ENCODE measurements at places on chromosomes 2 and 18. TPM values are rescaled to one million over a fixed set of nuclear protein-coding genes. Genes with fewer than 3 reads are reported as not detected.

Gene UPP2
- total RNA-seq = 1.7 TPM

GRCh38 chr2:182081602-182082260 lies 96.1 kb downstream of the PPP1R1C start:
- no peak for DNase-seq

DNA sequence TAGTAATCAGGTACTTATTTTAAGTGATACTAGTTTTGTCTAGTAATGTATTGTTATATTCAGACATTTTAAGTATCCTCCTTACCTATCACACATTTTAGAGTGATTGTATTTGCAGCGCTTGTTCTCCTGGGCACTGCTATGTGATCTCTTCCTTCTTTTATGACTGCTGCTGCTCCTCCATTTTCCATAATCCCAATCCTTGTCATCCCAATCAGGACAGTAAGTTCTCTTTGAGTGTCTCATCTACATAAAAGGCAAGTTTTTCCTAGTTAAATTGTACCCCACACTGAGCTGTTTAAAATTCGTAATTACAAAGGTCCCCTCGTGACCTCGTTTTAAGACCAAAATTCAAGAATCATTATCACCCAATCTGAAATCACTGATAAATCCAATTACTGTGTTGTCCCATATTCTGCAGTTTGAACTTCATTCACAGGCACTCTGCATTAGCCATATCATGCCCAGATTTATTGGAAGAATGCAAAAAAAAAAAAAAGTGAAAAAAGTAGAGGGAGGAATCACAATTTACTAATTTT lies 2.8 kb downstream of the CLK1 start:
- no peak for DNase-seq

GRCh38 chr18:31572368-31572767 lies 19.3 kb upstream of the TTR start:
- DNase-seq = no peak

DNA sequence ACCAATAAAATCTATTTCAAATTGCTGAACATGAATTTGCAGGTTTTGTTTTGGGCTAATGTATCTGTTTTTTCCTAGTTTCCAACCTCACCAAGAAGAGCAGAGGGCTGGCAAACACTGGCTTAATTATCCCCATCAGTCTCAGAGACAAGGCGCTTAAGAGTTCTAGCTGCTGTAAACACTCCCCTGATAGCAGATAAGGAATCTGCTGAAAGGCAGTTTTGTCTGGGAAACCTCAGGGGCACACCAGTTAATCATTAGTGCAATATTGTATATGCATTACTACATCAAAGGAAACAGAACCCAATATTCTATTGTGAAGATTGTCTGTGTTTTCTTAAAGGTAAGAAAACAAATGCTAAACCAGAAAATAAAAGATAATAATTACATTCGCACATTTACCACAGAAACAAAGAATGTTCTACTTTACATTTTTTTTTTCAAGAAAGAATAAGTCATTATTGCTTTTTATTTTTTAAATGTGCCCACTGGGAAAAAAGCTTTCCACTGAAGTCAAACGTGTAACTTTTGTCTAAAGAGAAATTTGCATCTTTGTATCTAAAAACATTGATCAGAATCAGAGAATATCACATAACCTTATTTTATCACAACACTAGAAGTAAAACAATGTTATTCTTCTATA lies 179.1 kb downstream of the ERBB4 start:
- no peak for DNase-seq

- no peak for DNase-seq
Observed at GRCh38 chr2:74239346-74239745, 40.9 kb downstream of the MTHFD2 start.

Gene IL1B
- total RNA-seq = 0.78 TPM

- no peak for DNase-seq
Observed at GRCh38 chr2:215841175-215841816, 172.1 kb downstream of the MREG start.

- DNase-seq = no peak
Observed at GRCh38 chr2:201483342-201483741, 31.8 kb downstream of the STRADB start.

Gene ST8SIA3
- total RNA-seq = 7.2 TPM

Gene NAT8
- total RNA-seq = not detected

Gene CNNM4
- total RNA-seq = 8.1 TPM

GRCh38 chr2:168819829-168820489 lies 17.5 kb downstream of the NOSTRIN start:
- DNase-seq = no peak

DNA sequence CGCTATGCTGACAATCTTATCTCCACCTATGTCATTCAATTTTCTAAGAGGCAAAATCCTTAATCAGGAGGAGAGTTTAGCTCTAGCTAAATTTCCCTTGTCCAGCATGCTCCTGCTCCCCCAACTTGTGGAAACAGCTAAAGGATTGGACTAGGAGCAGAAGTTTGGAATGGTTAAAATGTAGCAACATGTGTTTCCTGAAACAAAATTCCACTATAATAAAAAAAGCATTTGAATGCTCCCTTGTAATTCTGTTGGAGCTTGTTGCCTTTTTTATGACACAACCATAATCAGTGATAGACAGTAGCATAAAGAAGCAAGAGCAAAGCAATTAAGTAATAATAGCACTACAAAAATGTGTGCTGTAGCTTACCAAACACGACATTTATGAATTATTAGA lies 6.9 kb downstream of the ACTR3 start:
- no peak for DNase-seq

- DNase-seq = no peak
Observed at GRCh38 chr2:143029141-143029540, 100.1 kb upstream of the ARHGAP15 start.

Gene PCARE
- under 0.01 TPM for total RNA-seq

GRCh38 chr2:240344904-240345303 lies 90.6 kb upstream of the GPC1 start:
- no peak for DNase-seq

Gene ALPP
- total RNA-seq = not detected

Gene PSTPIP2
- total RNA-seq = 1.6 TPM

GRCh38 chr2:30252723-30253701 lies 21.7 kb downstream of the LBH start:
- DNase-seq = no peak

Gene DSG1
- 0.16 TPM for total RNA-seq

DNA sequence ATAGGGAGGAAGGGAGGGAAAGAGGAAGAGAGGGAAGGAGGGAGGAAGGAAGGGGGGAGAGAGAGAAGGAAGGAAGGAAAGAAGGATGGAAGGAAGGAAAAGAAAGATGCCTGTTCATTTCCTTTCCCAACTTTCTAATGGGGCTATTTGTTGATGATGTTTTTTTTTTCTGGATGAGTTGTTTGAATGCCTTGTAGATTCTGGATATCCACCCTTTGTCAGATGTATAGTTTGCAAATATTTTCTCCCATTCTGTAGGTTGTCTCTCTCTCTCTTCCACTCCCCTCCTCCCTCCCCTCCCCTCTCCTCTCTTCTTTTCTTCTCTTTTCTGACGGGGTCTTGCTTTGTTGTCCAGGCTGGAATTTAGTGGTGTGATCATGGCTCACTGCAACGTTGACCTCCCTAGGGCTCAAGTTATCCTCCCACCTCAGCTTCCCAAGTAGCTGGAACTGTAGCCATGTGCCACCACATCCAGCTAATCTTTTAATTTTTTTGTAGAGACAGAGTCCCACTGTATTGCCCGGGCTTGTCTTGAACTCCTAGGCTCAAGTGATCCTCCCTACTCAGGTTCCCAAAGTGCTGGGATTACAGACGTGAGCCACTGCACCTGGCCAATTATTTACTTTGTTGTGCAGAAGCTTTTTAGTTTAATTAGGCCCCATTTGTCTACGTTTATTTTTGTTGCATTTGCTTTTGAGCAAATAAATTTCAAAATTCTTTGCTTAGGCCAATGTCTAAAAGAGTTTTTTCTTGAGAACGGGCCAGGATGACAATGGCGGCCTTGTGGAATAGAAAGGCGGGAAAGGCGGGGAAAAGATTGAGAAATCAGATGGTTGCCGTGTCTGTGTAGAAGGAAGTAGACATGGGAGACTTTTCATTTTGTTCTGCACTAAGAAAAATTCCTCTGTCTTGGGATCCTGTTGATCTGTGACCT lies 57.3 kb upstream of the FAM117B start:
- no peak for DNase-seq

DNA sequence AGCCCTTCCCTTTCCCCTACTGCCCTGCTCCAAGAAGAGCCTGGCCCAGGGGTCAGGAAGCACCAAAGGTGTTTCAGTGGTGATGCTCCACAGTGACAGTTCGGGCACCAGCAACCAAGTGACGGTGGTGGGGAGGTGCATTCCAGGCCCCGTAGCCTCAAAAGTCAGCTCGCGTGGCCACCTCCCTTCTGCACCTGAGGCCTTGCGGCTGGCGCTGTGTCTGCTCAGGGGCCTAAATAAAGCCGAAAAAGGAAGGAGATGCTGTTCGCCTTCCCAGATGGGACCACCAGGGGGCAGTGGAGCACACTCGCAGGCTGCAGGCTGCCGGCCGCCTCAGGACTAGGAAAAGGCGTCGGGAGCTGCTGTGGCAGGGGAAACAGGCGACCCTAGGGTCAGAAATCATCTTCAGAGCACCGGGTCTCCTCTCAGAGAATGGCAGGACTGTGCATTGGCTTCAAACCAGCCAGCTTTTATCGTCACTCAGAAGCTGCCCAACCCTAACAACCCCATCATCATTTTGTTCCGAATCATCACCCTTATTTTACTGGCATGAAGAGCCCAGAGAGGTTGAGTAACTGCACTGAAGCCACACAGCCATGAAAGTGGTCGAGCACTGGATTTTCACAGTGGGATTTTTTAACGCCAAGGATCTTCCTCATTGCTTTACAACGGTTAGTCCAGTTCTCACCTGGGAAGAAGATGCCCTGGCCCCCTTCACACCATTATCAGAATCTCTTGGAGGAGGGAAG lies 213.0 kb upstream of the CELF4 start:
- peak; percentile 61 for DNase-seq

Gene CAPN13
- 0.16 TPM for total RNA-seq

Gene IL36RN
- total RNA-seq = not detected

DNA sequence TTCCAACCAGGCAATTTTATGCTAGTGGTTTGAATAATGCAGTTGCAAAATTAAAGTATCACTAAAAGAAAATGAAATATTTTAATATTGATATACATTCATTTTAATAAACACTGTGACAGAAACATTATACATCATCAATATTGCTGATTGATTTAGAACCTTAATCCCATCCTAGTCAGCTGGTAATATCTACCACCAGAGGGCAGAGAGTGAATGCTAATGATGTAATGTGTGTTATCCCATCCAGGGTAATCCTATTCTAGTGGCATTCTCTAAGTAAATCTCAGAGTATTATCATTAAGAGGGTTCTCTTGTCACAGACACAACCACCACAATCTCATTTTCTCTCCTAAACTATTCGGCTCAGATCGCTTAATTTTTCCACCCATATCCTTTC lies 477.4 kb downstream of the CPS1 start:
- DNase-seq = no peak

DNA sequence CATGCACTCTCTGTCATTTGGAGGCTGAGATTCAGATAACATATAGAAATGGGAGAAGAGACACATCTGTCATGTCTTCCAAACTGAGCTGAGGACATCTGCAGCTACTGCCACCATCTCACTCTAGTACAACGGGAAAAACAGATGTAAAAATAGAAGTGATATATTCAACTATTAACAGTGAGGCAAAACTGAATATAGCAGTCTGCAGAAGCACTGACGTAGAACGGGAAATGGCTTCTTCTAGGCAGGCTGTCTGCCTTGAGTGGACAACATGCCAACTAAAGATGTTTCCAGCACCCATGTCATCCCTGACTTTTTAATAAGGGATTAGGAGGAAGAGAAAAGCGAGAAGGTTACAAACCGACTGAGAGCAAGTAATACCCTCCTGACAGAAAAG lies 51.6 kb downstream of the MRPL33 start:
- DNase-seq = no peak

Gene GATA6
- total RNA-seq = 0.16 TPM

DNA sequence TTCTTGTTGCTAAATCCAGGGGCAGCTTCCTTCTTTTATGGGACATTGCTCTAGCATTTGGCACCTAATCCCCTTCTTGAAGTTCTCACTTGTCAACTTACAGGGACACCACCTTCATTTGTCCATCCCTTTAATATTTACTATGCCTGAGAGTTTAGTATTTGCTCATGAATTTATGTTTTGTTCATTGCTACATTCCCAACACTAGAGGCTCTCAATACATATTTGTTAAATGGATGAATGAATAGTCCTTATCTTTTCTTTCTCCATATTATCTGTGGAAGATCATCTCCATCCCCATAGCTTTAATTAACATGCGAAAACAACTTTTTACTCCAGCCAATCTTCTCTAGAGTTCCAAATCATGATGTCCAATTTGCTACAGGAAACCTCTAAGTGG lies 5.4 kb downstream of the CWC22 start:
- no peak for DNase-seq

Gene GALNT3
- 5.3 TPM for total RNA-seq

Gene PREB
- total RNA-seq = 19.0 TPM

GRCh38 chr2:11314487-11314886 lies 29.9 kb downstream of the ROCK2 start:
- DNase-seq = no peak

GRCh38 chr18:8858888-8859511 lies 153.6 kb downstream of the MTCL1 start:
- no peak for DNase-seq

Gene TMEM182
- total RNA-seq = 3.6 TPM

- DNase-seq = no peak
Observed at GRCh38 chr2:221482666-221483455, 89.2 kb downstream of the EPHA4 start.

- no peak for DNase-seq
Observed at GRCh38 chr2:177880285-177880684, 192.3 kb downstream of the PDE11A start.

DNA sequence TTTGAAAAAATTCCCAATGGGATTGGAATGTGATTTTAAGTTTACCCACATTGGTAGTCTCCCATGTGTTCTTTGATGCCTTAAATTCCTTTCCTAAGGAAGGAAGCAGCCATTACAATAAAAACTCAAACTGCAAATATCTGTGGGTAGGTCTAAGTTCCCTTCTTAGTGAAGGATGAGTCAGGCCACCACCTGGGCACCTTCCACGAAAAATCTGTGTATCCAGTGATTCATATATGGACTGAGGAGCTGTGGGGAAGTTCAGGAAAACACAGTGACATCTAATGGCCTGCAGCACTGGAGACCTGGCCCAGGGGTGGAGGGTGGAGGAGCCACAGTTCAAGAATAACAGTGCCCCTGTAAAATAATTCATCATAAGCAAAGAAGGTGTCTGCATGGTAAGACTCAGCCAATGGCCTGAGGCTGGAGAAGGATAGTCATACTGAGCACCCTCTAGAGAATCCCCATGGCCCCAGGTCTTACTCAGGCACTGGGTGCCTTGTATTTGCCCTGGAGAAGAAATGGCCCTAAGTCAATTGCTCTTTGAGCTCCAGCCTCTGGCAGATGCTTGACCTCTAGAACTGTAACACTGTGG lies 248.6 kb downstream of the SP3 start:
- no peak for DNase-seq

Gene ARHGAP15
- total RNA-seq = 14.2 TPM

Gene ANKRD30B
- total RNA-seq = 0.16 TPM

- no peak for DNase-seq
Observed at GRCh38 chr2:75569546-75569945, 8.8 kb upstream of the EVA1A start.

- no peak for DNase-seq
Observed at GRCh38 chr2:25912851-25913695, 34.8 kb upstream of the ASXL2 start.

All from occipital lobe (tissue), 3 donors.